ENCODE measurements at places on chromosomes 11 and 22. TPM values are rescaled to one million over a fixed set of nuclear protein-coding genes. Genes with fewer than 3 reads are reported as not detected.

The TMEM132A gene
- 0.93 TPM for total RNA-seq

The LIF gene
- 107 TPM for total RNA-seq

The CCDC89 gene
- total RNA-seq: 0.76 TPM

The OR8G1 gene
- total RNA-seq: not detected

The LTBP3 gene
- total RNA-seq: 46.2 TPM

The UPK3A gene
- not detected for total RNA-seq

The HORMAD2 gene
- 0.09 TPM for total RNA-seq

The A4GALT gene
- total RNA-seq: 0.61 TPM

The IGF2 gene
- total RNA-seq: 0.91 TPM

Measured in activated CD8-positive, alpha-beta memory T cell treated with anti-CD3 and anti-CD28 coated beads, Interleukin-2, amount 10 ng/mL, durations not matched to agents 7 days and 5 days (primary cell).